ENCODE measurements at places on chromosomes 4 and X.

DNA sequence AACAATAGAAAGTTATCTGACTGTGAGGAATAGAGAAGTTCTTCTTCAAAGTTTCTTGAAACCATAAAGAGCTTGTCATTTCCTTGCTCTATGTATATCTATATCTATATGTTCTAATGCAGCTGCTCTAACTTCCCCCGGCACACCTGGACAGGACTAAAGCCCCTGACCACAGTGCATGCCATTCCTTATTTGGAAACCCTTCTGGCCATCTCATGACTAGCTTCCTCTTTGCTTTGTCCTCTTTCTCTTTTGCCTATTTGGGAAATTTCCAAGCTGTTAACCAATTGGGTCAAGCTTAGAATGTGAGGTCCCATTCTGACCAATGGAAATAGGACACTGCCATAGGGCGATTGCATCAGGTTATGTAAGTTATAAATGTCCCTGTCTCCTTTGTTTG, 1481.1 kb downstream of the STIM2 start:
- no peak for DNase-seq

- no peak for DNase-seq
These were observed 37.1 kb downstream of the RGS12 start for GRCh38 chr4:3329887-3330286.

GRCh38 chrX:3504916-3505315, 158.5 kb upstream of the MXRA5 start:
- DNase-seq, result no peak

GRCh38 chrX:53984895-53985294, 59.4 kb downstream of the PHF8 start:
- DNase-seq, result no peak

DNA sequence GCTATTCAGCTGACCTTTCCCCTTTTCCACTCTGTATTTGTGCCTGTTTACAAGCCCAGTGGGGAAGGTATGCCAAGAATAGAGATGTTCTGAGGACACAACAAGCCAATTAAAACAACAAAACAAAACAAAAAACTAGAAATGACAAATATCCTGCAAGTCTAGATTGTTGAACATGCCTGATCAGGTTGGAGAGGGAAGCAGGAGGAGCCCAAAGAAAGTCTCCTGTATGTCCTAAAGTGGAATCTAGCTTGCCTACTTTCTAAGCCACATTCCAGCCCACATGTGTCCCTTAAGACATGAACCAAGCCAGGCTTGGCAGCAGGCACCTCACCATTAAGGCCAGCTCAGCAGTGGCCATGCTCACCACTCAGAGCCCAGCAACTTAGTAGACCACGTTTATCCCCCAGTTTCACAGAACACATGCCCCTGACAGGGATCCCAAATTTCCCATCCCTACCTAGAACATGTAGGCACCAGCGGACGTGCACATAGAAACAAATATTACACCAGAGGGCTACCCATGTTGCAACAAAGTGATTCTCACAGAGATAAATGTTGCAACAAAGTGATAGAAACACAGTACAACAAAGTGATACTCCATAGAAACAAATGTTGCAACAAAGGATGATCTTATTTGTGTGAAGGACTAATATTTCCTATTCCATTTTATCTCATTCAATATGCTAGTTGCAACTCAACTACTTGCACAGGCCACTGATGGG, 48.3 kb downstream of the CD99L2 start:
- no peak for DNase-seq

- no peak for DNase-seq
These were observed 50.7 kb upstream of the SPRY1 start for GRCh38 chr4:123345935-123346300.

DNA sequence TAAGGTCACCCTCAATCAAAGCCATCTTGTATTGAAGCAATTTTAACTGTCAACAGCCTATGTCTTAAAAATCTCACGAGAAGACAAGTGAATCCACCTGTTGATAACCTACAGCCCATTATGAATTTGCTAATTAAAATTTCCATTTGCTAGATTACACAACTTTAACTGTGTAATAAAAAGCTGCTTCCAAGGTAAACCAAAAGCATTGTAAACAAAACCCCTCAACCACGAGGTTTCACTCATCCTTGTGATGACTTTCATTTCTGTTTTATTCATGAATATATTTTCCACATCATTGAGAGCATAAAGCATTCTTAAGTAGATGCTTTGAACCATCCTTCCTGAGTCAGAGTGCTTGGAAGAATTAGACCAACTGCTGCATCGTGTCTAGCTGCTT, 217.5 kb upstream of the GYPA start:
- DNase-seq, result no peak

GRCh38 chr4:138405466-138405891, 163.3 kb upstream of the SLC7A11 start:
- DNase-seq, result no peak

GRCh38 chrX:135273162-135273561, 21.3 kb downstream of the ETDA start:
- DNase-seq, result no peak

- no peak for DNase-seq
These were observed 162.7 kb upstream of the MBNL3 start for GRCh38 chrX:132651421-132652086.

- DNase-seq, result no peak
These were observed 65.6 kb downstream of the RAB40A start for GRCh38 chrX:103453655-103454054.

DNA sequence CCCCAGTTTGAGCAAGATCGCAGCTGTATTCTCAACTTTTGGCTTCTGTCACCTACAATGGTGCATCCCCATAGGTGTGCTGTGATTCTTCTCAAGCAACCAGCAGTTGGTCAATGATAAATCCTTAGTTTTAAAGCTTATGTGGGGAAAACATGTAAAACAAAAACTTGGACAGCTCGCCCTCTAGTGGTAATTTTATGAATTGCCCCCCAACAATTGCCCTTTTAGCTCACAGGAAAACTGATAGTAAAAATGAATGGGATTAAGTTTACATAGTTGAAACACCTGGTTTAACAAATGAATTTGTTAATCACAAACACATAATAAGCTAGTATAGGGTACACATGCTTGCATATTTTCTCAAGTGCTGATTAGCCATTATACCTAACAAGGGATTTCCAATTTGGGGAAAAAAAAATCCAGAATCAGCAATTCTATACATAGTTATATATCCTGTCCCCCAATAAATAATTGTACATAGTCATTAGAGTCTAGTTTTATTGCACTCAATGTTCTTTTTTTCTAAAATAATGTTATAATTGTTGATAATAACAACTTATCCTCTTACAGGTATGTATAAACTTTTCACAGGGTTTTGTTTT, 30.1 kb downstream of the TEX13A start:
- DNase-seq, result no peak

DNA sequence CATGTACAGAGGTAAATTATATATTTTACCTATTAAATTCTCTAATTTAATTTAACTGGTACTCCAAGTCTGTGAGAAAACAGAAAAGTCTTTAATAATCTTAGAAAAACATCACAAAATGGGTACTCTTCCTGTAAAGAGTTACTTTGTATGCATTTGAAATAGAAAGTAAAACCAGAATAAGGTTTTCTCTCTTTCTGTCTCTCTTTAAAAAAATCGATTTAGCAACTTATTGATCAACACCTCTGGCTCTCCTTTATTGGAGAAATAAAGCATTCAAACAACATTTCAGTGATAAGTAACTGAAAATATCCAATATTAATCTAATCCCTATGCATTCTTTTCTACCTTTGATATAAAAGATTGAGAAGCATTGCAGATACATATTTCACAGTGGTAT, 27.4 kb downstream of the ATOH1 start:
- no peak for DNase-seq

DNA sequence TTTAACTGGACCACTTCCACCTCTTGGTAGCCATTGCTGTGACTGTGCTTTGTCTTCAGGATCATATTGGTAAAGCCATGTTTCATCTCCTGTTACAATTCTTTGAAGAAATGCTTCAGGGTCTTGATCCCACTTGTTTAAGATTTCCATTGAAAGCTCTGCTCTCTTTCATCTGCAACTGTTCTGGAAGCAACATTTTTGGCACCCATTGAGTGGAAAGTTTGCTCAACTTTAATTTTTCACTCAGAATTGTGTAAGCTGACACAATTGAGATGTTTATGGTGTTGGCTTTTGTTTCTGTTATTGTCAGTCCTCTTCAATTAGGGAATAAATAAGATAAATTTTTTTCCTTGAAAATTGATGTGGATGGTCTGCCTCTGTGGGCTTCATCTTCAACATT, 237.4 kb downstream of the MAPK10 start:
- no peak for DNase-seq

- no peak for DNase-seq
These were observed 27.6 kb upstream of the BCORL1 start for GRCh38 chrX:129954804-129955203.

DNA sequence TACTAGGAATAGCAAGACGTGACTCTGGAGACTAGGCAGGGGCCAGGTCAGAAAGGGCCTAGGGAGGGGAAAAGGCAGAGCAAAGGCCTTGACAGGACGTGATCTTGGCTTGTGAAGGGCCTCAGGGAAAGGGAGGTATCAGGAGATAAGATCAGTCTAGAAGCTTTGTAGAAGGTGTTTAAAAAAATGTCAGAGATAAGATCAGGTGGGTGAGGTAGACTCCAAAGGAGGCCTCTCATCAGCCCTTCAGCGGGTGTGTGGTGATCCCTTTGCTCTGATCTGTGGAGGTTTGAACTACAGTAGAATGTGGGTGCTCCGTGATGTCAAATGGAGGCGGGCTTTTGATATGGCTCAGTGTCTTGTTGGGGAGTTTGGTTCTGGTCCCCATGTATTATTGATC, 78.8 kb upstream of the PRPS1 start:
- no peak for DNase-seq

DNA sequence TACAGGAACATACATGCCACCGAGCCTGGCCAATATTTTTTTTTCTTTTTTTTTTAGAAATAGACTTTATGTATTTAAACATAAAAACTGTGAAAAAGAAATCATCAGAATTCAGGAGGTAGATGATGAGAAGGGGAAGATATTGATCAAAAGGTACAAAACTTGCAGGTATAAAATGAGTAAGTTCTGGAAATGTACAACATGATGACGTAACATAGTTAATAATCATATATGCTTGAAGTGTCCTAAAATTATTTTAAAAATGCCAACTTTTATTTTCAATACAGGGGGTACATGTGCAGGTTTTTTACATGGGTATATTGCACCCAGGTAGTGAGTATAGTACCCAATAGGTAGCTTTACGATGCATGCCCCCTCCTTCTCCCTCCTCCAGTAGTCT, 337.6 kb downstream of the GRID2 start:
- no peak for DNase-seq

DNA sequence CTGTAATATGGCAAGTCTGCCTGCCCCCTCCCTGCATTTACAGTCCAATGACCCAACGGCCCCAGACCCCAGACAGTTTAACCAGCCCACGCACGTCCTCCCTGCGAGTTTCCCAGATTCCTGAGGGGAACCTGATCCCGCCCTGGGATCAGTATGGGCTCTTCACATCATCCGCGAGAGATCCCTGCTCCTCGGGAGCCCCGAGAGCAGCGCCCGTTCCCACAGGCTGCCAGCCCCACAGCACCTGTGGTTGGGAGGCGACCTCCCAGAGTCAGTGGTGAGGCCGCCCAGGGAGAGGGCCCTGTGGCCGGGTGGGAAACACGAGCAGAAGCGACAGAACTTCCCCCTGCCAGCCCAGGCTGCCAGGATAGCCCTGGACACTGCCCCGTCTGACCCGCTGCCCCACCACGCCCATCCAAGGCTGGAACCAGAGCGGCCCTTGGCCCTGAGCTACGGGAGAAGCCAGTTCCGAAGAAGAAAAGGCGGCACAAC, 32.8 kb downstream of the TSC22D3 start:
- no peak for DNase-seq

DNA sequence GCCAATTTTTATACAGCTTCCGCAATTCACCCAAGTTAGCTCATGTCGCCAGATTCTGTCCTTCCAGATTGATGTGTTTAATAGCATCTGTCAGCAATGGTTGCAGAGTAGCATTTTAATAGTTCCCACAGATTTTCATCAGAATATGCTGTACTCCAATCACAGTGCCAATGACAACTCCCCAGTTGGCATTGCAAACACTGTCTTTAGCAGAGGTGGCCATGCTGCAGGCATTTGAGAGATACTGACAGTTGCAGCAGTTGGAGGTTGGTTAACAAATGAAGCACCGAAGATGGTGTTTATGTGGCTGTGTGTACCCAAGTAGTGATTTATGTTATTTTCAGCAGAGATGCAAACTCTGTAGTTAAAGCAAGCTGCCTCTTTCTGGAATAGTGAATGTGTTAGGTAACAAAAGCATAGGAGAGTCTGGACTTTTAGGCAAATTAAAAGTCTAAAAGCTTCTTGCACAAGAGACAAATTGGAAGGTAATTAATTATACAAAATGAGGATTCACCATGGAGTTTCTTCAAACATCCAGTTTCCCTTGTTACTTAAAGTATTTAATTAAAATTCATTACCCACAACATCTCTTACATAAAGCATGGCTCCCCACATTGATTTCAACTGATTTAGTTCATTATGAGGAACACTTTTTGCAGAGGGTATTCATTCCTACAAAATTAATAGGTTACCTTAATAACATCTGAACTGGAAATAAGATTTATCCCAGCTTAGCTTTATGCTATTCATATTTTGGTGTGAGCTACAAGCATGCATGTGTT, 65.2 kb downstream of the PARM1 start:
- DNase-seq, result no peak

GRCh38 chr4:73211968-73212367, 46.6 kb downstream of the ANKRD17 start:
- DNase-seq, result no peak

GRCh38 chr4:38024206-38024509, 64.0 kb downstream of the PTTG2 start:
- no peak for DNase-seq

GRCh38 chr4:11869191-11869870, 440.6 kb upstream of the HS3ST1 start:
- DNase-seq, result no peak

DNA sequence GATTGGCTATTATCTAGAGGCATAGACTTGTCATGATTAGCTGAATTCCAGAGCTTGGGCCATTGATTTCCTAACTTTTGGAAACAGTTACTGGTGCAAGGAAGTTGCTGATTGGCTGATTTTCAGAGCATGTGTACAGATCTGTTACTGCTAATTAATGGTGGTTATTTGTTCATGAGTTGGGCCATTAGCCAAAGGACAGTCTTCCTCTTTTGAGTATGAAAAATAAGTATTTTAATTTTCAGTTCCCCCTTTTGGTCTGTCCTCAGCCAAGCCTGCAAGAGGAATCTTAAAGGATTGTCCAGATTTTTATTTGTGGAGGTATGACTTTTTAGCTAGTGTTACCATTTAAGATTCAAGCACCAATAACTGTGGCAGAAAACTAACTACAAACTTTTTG, 7.0 kb upstream of the DSPP start:
- DNase-seq, result no peak

DNA sequence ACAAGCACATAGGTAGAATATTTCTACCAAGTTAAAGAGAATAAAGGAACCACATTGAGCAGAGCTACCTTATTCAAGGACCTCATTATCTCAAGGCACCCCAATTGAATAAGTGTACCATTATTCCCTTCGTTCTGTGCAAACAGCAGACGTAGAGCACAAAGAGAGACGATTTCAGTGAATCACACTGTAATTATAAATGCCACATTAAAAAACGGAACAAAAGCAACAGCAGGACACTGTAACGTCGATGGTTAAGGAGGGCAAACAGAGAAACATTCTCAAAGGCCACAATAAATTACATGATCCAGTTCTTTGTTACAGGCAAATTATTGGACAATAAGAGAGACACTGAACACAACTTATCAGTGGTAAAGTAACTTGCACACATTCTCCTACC, 644.1 kb upstream of the TENM3 start:
- DNase-seq, result no peak
